ENCODE measurements at places on chromosomes 3 and 15.

DNA sequence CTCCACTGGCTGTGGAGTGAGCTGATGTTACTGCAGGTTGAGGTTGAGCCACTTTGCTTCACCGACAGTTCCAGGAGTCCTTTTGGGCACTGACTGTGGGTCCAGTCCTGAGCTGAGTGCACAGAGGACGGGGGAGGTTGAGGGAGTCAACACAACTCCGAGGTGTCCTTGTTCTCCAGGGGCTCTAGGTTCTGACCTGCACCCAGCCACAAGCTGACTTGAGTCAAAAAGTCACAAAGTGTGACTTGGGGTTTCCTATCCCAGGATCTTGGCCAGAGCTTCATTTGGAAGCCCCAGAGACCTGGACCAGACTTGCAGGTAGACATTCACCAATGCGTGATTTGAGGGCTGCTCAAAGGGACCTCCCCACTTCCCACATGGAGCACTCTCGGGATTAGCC is 95.0 kb downstream of the FAM43A start:
- DNase-seq = no peak

- peak; percentile 66 for DNase-seq
These were observed 71.0 kb downstream of the ADAMTS7 start for GRCh38 chr15:78739996-78740903.

DNA sequence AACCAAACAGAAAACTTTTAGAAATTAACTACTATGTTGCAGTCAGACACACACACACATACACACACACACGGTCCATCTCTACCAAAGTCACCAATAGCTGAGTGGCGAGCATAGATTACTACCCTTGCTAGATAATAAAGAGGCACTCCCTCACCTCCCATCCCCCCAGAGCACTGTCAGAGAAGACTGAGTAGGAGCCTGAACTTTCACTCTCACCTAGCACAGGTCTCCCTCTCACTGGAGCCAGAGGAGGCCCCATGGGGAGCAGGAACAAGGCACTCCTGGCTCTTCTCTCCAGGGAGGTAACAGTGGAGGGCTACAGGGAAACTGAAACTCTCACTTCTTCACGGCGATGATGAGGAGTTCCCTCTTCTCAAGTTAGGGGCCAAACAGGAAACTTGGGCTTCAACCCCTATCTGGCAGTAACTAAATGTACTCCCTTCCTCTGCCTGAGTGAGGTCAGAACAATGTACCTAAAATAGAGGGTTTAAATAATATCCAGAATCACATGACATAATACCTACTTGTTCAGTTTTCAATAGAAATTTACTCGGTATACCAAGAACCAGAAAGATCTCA is 975.3 kb upstream of the GBE1 start:
- no peak for DNase-seq

- no peak for DNase-seq
These were observed 16.8 kb downstream of the BCL2L10 start for GRCh38 chr15:52095597-52096262.

DNA sequence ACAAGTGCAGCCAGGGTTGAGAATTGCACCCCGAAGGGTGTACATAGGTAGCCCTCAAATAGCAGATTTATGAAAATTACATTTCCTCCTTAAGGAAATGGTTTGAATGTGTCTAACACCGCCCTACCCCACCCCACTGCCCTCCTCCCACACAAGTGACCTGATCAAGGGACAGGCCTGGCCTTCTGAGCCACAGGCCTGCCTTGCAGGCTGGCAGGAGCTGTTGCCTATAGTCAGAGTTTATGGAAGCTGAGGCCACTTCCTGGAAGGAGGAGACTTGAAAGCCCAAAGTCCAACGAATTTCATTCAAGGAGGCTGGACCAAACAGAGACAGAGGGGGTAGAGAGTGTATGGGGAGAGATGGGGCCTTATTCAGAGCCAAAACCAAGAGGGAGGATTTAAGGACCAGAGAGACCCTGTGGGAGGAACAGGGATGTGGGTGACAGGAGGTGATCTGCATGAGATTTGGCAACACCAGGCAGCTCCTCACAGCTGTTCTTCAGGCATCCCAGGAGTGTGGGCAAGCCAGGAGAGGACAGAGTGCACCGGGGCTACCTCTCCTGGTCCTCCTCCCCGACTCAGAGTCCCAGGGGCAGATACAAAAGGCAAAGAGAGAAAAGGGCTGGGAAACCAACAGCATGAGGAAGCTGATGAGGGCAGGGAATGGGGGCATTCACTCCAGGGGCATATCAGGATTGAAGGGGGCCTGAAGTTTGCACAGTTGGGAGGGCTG is 100.4 kb upstream of the HES1 start:
- no peak for DNase-seq

- DNase-seq = no peak
These were observed 705.3 kb downstream of the NLGN1 start for GRCh38 chr3:174102866-174103265.

Data from stimulated activated CD4-positive, alpha-beta T cell treated with anti-CD3 and anti-CD28 coated beads, Interleukin-2, amount 100 ng/mL, for 24 hours (primary cell).